Fibroblast of lung (primary cell): ENCODE measurements at places on chromosomes 11 and 22.

DNA sequence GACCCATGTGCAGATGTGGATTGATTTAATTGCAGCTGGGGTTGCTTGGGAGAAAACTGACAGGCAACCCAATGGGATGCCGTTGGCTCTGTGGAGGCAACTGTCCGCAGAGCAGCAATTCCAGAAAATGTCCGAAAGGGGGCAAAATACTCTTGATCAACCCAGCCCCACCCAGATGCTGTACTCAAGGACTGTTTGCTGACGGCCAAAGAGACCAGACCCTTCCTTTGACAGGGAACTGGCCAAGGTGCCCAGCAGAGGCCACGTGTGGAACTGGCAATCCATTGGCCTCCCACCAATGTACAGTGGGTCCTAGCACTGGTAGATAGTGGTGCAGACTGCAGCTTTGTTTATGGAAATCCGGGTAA, 29.7 kb upstream of the KCNA4 start:
- DNase-seq: no peak

GRCh38 chr11:26551186-26551801, 20.8 kb downstream of the MUC15 start:
- peak; percentile 1 for DNase-seq

DNA sequence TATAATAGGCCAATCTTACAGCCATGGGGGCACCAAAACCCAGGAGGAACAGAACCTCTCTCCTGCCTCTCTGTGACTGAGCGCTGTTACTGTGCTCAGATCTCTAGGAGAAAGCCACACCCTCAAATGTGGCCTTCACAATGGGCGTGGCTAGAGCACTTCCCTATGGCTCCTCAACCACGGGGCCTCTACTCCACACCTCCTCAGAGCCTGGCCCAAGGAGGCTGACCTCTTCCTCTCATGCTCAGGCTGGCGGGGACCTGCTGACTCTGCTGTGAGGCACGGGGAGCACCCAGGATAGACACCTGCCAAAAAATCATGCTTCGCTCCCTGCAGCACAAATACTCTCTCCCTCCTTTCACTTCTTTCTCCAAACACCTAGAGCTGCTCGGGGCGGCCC, 41.0 kb downstream of the C11orf58 start:
- no peak for DNase-seq

DNA sequence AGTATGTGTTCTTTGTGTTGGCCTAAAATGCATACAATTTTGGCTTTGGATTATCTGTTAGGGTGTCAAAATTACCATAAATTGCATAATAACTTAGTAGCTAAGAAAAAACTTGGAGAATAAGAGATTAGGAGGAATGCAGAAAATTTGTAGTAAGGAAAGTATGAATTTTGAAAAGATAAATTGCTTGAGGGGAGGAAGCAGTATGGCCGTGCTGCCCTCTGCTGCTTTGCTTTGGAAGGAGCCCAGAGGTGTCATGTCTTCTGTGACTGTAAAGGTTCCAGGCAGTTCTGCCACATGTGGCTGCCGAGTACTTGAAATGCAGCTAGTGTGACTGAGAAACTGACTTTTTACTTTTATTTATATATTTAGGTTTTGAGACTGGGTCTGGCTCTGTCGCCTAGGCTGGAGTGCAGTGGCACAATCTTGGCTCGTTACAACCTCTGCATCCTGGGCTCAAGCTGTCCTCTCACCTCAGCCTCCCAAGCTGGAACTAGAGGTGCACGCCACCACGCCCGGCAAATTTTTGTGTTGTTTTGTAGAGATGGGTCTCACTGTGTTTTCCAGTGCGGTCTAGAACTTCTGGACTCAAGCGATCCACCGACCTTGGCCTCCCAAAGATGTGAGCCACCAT, 1.8 kb downstream of the ADSL start:
- peak; percentile 45 for DNase-seq

DNA sequence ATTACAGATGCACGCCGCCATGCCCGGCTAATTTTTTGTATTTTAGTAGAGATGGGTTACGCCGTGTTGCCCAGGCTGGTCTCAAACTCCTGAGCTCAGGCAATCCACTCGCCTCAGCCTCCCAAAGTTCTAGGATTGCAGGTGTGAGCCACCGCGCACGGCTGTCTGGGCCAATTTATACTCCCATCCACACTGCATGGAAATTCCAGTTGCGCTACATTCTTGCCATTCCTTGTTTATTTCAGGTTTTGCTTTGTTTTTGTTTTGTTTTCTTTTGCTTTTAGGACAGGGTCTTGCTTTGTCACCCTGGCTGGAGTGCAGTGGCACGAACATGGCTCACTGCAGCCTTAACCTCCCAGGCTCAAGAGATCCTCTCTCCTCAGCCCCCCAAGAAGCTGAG, 11.0 kb upstream of the CAPRIN1 start:
- no peak for DNase-seq

DNA sequence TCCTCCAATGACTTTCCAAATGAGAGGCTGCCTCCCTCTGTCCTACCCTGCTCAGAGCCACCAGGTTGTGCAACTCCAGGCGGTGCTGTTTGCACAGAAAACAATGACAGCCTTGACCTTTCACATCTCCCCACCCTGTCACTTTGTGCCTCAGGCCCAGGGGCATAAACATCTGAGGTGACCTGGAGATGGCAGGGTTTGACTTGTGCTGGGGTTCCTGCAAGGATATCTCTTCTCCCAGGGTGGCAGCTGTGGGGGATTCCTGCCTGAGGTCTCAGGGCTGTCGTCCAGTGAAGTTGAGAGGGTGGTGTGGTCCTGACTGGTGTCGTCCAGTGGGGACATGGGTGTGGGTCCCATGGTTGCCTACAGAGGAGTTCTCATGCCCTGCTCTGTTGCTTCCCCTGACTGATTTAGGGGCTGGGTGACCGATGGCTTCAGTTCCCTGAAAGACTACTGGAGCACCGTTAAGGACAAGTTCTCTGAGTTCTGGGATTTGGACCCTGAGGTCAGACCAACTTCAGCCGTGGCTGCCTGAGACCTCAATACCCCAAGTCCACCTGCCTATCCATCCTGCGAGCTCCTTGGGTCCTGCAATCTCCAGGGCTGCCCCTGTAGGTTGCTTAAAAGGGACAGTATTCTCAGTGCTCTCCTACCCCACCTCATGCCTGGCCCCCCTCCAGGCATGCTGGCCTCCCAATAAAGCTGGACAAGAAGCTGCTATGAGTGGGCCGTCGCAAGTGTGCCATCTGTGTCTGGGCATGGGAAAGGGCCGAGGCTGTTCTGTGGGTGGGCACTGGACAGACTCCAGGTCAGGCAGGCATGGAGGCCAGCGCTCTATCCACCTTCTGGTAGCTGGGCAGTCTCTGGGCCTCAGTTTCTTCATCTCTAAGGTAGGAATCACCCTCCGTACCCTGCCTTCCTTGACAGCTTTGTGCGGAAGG, 2.9 kb downstream of the APOC3 start:
- no peak for DNase-seq
